ENCODE measurements at places on chromosomes 11 and 22.

DNA sequence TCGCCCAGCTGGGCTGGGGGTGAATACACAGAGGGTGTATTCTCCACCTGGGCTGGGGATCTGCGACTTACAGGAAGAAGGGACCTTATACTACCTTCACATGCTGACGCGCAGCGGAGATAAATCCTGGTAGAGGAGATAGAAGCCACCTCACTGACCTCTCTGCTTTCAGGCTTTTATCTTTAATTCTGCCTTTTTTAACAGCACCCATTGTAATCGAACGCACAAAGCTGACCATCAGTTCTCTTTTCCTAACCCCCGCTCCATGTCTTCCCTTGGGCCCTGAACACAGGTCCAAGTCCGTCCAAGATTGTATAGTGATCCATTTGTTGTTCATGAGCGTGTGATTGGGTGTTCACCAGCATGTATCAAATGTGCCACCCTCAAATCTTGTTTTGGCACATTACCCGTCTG lies 664 bp upstream of the LAMTOR1 start:
- peaks cover 38% of the 10 kb centered on the region for H3K4me1 ChIP-seq
- H3K4me3 ChIP-seq: peak overlapping the region; percentile 98
- no peaks in the 10 kb centered on the region for H3K27me3 ChIP-seq

GRCh38 chr22:25930788-25931310 lies 188.9 kb downstream of the MYO18B start:
- no peak for DNase-seq
- peaks cover 12% of the 10 kb centered on the region for H3K27me3 ChIP-seq
- no peak overlapping the region for H3K27ac ChIP-seq
- H3K4me1 ChIP-seq: no peaks in the 10 kb centered on the region
- no peak overlapping the region for H3K4me3 ChIP-seq

GRCh38 chr11:108122166-108122628 lies 830 bp downstream of the ACAT1 start:
- H3K27ac ChIP-seq: peak overlapping the region; percentile 84
- no peaks in the 10 kb centered on the region for H3K27me3 ChIP-seq
- DNase-seq: no peak
- peaks cover 24% of the 10 kb centered on the region for H3K36me3 ChIP-seq
- peak overlapping the region; percentile 87 for H3K4me3 ChIP-seq

DNA sequence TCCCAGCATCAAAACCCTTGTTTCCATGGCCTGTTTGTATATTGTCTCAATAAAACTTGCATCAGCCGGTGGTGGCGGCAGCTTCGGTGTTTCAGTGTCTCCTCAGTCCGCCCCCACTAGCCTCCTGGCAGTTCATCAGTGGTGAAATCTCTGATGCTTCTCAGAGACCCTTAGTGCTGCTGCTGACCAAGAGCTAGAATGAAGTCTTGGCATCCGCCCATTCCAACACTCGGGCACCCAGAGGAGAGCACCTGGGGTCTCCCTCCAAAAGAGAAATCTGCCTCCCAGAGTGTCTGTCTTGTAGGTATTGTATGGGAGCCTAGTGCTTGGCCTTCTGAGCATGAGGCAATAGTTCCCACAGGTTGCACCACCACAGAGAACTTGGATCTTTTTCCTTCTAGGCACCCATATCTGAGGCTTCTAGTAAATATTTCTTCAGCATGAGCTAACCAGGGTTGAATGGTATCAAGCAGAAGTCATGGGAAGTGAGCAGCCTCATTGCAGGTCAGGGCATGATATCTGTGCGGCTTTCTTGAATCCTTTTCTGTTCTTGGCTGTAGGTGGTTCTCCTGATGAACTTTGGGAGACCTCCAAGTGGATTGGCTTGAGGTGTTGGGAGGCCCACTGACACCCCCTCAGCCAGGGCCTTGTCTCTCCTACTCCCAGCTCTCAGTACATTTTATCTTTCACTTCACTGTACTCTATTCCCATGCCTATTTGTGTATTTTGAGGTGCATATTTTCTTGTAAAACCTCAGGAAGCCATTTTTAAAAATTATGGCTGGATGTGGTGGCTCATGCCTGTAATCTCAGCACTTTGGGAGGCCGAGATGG lies 13.2 kb upstream of the AIFM3 start:
- no peak overlapping the region for H3K27ac ChIP-seq
- no peak overlapping the region for H3K4me3 ChIP-seq
- H3K4me1 ChIP-seq: peaks cover 13% of the 10 kb centered on the region
- DNase-seq: no peak

DNA sequence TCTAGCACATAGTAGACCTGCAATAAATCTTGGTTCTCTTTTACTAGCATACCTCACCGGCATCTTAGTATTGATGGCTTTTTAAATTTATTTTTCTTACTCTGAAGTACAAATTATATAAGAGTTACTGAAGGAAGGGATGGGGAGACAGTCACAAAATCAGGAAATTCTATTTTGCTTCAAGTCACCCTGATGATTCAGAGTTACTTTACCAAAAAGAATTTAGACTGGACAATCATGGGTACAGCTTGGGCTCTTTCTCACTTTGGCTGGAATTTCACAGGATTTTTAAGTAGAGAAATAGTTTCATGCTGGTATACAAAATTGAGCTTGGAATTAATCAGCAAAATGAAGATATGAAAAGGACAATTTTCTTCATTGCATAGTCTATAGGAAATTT lies 919.2 kb downstream of the METTL15 start:
- H3K27me3 ChIP-seq: no peaks in the 10 kb centered on the region
- no peak for DNase-seq
- no peaks in the 10 kb centered on the region for H3K36me3 ChIP-seq
- H3K4me3 ChIP-seq: no peak overlapping the region
- H3K27ac ChIP-seq: no peak overlapping the region

GRCh38 chr22:18962308-18962635 lies 26.2 kb upstream of the PRODH start:
- H3K36me3 ChIP-seq: no peaks in the 10 kb centered on the region
- peaks cover 2% of the 10 kb centered on the region for H3K4me1 ChIP-seq
- no peak overlapping the region for H3K27ac ChIP-seq
- H3K4me3 ChIP-seq: no peak overlapping the region

DNA sequence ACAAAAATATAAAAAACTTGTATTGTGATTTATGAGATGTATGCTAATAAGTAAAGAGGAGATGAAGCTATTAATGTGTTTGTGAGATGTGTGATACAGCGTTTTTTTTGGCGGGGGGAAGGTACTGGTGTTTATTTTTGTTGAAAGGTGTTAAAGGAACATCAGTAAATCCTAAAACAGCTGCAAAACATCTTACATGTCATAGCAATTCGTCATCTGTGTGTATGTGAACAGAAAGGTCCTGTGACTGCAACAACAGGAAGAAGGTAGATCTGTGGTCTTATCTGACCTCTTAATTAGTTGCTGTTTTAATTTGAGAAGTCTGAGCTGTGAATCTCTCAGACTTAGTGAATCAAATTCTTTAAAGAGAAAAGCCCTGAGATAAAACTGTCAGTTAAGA lies 1041.1 kb downstream of the JRKL start:
- no peak overlapping the region for H3K27ac ChIP-seq
- no peaks in the 10 kb centered on the region for H3K4me1 ChIP-seq
- H3K36me3 ChIP-seq: no peaks in the 10 kb centered on the region
- H3K4me3 ChIP-seq: no peak overlapping the region
- H3K27me3 ChIP-seq: no peaks in the 10 kb centered on the region

DNA sequence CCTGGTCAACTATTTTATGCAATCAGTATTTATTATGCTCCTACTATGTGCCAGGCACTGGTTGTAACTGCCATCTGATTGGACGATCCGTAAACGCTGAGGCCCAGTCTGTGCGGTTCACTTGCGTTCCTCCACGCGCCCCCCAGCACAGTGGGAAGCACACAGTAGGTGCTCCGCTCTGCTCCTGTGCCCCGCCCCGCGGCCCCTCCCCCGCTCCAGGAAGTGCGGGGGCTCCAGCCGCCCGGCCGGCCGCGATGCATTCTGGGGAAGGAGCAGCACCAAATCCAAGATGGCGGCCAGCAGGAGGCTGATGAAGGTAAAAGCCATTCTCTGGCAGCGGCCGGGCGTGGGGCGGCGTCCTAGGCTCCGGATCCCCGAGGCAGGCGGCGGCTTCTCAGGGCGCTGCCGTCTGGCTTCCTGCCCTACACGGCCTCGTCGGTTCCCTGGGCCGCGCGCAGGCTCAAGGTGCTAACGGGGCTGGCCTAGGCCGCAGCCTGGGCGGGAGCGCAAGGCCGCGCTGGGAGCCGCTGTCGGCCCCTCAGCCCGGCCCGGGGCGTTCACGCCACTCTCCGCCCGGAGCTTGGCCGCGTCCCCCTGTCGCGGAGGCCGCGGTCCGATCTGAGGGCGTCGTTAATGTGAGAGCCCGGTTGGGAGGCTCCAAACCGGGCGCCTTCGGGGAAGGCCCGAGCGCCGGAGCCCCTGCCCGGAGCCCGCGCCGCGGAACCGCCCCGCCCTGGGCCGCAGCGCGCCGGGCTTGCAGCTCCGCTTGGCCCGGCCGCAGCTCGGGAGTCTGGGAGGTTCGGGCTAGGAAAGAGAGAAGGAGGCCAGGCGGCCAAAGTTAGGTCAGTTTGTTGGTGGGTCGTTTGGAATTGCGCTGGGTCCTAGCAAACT lies at the start of gene UBE2L3:
TSS of gene UBE2L3 (plus strand) at position 259 of the 891 bp plus-strand sequence. CDS start at position 290, 31 bp downstream.
- H3K4me1 ChIP-seq: peaks cover 30% of the 10 kb centered on the region
- H3K4me3 ChIP-seq: peak within 1 kb of the TSS; percentile 90
- peak within 1 kb of the TSS; percentile 90 for H3K27ac ChIP-seq
- no peaks in the 10 kb centered on the region for H3K27me3 ChIP-seq
- peak; percentile 95 for DNase-seq

All from activated CD4-positive, alpha-beta T cell treated with anti-CD3 and anti-CD28 coated beads, Interleukin-2, amount 10 ng/mL, durations not matched to agents 24 days and 14 days (primary cell).